Activated T-cell treated with anti-CD3 and anti-CD28 coated beads, Interleukin-2, amount 50 U/mL, for 24 hours (primary cell): ENCODE measurements at places on chromosomes 2 and 18.

DNA sequence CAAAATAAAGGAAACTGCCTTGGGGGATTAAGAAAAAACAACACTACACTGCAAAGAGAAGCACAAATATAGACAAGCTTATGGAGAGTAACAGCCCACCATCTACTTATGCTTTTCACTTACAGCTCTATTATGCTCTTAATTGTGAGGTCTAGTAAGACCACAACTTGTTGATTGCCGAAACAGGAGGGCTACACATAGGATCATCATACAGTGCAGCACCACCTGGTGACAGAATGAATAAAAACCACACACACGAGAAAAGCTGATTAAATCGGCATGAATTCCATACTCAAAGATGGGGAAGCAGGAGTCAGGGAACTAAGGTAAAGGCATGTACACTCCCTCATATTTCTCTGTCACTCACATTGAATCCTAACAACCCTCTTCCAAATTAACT is 259.2 kb downstream of the IKZF2 start:
- DNase-seq = no peak

GRCh38 chr18:37270038-37270665 is 295.4 kb downstream of the CELF4 start:
- no peak for DNase-seq

- DNase-seq = no peak
Measured at GRCh38 chr2:46248171-46248570, 49.0 kb upstream of the EPAS1 start.

- DNase-seq = no peak
Measured at GRCh38 chr2:165864296-165864695, 70.2 kb upstream of the GALNT3 start.

DNA sequence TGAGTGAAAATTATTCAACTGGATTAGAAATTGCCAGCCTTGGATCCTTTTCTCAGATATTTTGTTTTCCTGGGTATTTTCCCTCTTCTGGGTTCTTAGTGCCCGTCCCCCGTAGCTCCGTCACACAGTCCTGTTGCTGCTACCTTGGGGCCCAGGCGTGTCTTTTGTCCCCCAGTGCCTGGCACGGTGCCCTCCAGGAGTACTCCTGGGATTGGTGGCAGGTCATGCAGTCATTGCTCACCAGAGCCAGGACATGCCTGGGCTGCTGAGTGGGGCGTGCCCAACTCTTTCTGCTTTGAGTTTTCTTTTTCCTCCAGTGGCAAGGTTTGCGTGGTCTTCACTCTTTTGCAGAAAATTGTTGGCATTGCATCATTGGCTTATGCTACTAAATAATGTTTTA is 275.2 kb downstream of the AGAP1 start:
- DNase-seq = no peak

DNA sequence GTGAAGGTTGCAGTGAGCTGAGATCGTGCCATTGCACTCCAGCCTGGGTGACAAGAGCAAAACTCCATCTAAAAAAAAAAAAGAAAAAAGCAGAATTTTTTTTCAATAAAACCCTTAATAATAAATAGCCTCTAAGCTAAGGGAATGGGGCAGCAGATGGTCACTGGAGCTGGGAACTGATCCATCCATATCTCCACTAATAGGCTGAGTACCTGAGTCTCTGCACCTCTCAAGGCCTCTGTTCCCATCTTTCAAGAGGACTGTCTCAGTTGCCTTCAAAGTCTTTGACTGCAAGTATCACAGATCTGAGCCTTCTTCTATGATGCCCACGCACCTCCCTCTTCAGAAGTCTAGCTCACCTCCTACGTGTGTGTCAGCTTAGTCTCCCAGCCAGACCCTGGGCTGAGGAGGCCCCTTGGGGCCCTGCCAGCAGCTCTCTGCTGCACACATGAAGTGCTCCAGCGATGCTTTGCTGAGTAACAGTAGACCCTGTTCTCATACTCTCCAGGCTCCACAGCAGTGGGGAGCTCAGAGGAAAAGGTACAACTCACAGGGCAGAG is 32.9 kb downstream of the ST8SIA5 start:
- no peak for DNase-seq

- DNase-seq = no peak
Measured at GRCh38 chr2:128313931-128314347, 4.7 kb downstream of the HS6ST1 start.

DNA sequence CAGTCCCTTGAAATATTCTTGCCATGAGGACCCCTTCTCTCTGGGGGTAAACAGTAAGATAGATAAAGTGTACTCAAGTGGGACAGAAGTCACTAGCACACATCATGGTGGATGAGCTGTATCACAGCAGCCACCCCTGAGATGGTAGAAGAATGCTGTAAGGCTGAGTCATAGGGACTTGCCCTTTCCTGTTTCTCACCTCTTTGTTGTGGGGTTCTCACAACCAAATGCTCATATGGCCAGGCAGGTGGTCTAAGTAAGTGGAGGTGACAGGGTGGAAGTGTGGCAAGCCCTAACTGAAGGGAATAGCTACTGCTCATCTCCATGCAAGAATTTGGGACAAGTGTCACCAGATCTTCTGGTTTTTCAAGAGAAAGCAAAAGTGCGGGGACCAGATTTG is 202.7 kb upstream of the SLC14A2 start:
- no peak for DNase-seq

DNA sequence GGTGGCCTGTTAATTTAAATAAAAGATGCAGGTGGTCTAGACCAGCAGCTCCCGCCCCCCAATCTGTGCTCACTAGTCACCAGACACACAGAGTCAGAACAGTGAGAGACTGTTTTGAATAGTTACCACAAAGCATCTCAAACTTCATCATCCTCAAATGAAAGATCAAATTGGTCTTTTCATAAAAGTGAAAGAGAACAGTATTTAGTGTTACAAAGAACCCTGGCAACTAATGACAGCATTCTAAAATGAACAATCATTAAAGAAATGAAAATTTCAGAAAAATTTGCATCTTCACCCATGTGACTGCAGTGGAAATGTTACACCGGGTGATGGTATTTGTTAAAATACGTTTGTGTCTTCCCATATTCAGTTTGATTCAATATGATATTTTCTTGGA is 65.5 kb upstream of the PMAIP1 start:
- DNase-seq = no peak

GRCh38 chr2:120396013-120396860 is 50.3 kb downstream of the INHBB start:
- no peak for DNase-seq

GRCh38 chr2:2321200-2321540 is 9.9 kb downstream of the MYT1L start:
- DNase-seq = no peak

DNA sequence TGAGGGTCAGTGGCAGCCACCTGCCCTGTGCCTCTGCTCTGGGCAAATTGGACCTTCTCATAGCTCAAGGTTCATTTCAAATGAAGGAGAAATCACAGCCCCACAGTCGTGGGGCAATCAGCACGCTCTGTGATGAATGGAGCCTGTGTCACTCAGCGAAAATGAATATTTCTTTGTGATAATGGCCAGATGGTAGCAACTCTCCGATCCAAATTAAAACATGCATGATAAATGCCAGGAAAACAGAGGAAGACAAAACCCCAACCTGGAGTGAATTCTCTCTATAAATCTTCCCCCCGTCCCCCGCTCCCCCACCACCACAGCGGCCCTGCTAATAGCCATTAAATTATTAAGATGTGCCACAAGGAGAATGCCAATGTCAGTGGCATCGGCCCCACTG is 258.4 kb downstream of the CELF4 start:
- no peak for DNase-seq

DNA sequence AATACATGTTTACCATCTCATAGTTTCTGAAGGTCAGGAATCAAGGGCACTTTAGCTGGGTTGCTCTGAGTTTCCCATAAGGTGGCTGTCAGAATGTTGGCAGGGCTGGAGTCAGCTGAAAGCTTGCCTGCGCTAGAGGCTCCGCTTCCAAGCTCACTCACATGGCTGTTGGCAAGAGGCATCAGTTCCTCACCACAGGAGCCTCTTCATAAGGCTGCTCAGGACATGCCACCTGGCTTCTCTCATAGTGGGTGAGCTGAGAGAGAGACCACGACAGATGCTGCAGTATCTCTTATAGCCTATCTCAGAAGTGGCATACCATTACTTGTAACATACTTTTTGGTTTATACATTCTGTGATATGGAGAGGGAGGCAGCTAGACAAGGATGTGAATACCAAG is 7.2 kb downstream of the HADHB start:
- no peak for DNase-seq

DNA sequence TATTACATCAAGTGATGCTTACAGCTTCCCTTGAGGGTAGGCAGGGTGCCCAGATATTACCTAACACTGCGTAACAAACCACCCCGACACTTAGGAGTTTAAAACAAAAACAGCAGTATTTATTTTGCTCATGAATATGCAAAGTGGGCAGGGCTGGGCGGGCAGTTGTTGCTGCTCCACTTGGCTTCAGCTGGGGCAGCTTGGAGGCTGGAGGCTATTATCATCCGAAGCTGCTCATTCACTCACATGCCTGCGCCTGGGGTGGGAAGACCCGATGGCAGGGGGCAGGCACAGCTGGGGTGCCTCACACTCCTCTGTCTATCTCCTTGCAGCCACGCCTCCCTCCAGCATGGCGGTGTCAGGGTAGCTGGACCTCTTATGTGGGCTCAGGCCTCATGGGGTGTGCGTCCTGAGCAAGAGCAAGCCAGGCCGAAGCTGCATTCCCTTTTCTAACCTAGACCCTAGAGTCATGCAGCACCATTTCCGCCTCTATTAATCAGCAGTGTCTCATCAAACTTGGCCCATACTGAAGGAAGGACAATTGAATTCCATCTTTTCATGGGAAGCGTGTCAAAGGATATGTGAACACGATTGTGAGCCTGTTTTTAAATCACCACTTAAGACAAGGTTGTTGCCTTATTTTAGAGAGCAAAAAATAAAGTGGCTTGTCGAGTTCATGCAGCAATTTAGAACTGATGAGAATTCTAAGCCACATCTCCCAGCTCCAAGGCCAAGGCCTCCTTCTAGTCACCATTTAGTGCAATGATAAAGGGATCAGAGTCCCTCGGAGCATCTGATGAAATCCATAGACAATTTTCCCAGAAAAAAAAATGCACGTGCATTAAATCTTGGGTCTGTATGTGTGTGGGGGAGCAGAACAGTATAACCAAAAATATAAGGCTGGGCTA is 54.9 kb downstream of the SDC1 start:
- DNase-seq = no peak

DNA sequence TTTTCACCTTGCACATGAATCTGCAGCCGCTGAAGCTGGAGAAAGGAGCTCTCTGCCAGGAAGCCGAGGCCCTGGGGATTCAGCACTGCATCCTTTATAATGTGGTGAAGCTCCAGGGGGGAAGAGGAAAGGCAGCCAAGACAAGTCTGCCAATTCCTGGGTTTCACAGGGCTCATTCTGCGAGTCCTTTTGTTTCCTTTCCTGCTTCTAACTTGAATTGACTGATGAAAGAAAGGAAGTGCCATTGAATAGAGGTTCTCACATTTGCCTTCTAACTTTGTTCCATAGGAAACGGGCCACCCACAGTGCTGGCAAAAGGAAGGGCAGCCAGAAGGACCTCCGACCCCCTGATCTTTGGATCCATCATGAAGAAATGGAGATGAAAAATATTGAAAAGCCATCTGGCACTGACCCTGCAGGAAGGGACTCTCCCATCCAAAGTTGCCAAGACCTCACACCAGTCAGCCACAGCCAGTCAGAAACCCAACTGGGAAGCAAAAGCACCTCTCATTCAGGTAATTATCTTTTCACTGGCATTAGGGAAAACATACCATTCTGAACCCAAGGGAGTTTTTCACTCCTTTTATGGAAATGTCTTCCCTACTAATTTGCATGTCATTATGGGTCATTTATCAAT is 765.4 kb downstream of the MBD2 start:
- DNase-seq = no peak

DNA sequence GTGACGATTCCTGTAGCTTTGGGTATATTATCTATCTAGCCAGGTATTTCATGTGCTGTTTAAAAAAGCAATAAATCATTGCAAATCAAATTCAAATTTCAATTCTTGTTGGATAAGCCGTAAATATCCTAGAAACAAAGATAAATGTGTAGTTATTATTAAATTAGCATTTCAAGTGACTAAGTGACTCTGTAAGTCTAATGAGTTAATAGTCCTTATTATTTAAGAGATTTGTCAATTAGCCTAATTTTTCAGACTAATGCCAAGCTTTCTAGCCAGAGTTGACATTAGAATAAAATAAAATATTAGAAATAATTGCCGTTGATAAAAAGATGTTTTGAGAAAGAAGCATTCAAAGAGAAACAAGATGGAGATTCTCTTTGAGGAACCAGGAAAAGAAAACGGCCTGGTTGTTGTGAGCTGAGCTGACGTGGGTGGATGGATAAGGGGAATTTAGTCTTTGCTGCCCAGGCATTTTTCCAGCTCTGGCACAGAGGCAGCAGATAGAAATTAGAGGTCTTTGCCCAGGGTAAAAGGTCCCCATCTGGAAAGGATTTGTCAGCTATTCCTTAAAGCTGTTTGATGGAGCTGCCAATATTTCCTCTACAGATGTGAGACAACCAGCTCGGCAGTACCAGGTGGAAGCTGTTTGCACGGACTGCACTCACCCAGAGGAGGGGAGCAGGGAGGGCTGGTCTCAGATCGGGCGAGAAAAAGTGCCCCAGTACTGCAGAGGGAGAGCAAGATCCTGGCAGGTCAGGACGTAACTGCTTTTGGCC is 117.3 kb upstream of the SEC11C start:
- no peak for DNase-seq

DNA sequence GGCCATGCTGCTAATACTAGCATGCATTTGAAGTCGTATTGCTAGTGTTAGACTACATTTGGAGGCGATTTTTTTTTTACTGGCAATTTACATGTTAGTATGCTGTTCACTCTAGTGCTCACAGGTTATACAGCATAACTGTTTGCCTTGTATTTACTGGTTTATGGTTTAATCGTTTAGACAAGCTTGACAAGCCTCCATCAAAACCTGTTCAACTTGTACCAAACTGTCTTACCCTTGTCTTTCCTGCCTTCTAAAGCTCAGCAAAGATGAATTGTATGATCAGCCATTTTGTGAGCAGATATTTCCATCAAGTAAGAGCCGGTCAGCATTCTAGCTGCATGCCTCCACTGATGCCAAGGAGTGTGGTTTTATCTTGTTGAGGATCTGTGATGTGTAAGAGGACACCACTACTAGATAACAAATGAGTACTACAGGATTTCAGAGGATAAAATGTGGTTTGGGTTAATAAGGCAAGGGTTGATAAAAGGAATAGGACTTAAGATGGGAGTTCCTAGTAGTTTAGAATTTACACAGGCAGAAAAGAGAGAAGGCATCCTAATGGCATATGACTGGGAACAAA is 68.4 kb upstream of the ITM2C start:
- DNase-seq = no peak
